ENCODE measurements at places on chromosomes 2 and 18.

- no peak for DNase-seq
Measured at GRCh38 chr18:70452501-70452900, 163.7 kb downstream of the SOCS6 start.

GRCh38 chr2:224838335-224838734 lies 122.2 kb upstream of the CCDC195 start:
- no peak for DNase-seq

- DNase-seq: no peak
Measured at GRCh38 chr2:43109261-43109743, 117.1 kb downstream of the ZFP36L2 start.

- no peak for DNase-seq
Measured at GRCh38 chr2:170091436-170091835, 86.5 kb upstream of the MYO3B start.

DNA sequence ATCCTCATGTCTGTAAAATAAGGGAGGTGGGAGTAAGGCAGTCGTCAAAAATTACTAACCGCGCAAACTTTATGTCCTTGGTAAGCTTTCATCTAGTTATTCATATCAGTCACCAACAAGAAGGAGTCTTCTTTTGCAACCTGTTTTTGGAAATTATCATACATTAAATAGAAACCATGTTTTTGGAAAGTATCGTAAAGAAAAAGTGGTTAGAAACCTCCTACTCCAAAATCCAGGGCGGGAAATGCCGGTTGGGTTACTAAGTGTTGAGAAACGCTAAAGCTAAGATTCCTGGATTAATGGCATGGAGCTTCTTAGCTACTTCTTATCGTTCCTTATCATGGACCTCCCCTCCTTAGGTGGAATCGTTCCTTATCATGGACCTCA lies 778 bp downstream of the BBS5 start:
- no peak for DNase-seq

DNA sequence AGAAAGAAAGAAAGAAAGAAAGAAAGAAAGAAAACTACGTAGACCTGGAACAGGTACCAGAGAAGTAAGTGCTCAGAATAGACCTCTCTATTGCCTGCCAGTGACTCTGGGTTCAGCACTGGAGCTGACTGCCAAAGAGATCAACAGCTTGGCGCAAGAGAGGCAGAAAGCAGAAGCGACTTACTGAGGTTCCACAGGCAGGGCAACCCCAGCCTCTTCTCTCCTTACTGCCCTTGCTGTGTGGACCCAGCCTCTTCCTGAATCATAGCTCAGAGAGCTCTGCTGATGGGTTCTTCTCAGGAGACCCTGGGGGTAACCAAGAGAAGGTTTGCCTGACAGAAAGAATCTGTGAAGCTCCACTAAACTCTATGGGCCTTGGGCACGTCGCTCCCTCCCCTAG lies 7.1 kb downstream of the CAPN13 start:
- no peak for DNase-seq

DNA sequence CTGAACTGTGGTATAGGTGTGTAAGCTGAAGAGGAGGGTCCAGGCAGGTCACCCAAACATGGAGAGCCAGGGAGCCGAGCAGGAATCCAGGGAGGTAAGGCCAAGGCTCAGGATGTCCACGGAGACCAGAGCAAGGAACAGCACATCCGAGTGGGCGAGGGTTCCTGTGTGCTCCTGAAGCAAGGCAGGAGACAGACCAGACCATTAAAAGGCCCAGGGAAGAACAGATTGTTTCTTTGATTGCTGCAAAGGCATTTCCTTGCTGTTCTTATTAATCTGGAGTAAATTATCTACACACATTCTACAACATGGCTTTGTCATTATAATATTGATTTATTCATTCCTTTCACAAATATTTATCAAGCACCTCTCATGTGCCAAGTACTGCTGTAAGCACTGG lies 50.1 kb upstream of the SPTBN1 start:
- DNase-seq: no peak

DNA sequence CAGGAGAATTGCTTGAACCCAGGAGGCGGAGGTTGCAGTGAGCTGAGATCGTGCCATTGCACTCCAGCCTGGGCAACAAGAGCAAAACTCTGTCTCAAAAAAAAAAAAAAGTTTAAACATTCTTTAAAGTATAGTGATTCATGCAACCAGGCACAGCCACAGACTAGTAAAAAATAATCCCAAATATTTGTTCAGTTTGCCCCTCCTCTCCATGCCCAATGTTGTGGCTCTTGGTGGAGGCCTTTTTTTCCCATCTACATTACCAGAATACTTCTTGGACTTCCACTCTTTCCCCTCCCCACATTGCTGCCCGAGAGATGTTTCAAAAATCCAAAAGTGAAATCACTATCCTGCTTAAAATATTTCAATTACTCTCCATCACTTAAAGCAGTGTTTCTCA lies 5.1 kb upstream of the MALT1 start:
- no peak for DNase-seq

DNA sequence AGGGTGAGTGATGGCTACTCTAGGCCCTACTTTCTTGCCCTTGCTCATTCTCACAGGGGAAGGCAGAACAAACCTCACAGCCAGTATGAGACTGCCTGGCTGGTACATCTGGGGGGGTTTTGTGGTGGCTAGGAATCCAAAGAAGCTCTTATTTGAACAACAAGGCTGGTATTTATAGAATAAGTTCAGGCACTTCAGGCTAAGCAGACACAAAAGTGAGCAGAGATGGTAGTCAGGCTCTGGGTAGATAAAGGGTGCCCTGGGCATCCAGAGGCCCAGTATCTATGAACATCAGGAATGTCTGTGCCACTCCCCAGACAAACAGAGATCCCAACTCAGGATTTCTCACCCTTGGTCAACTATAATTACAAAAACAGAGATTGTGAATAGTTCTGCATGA lies 57.2 kb upstream of the RTN4 start:
- no peak for DNase-seq

- no peak for DNase-seq
Measured at GRCh38 chr18:48284743-48285142, 124.4 kb downstream of the ZBTB7C start.

DNA sequence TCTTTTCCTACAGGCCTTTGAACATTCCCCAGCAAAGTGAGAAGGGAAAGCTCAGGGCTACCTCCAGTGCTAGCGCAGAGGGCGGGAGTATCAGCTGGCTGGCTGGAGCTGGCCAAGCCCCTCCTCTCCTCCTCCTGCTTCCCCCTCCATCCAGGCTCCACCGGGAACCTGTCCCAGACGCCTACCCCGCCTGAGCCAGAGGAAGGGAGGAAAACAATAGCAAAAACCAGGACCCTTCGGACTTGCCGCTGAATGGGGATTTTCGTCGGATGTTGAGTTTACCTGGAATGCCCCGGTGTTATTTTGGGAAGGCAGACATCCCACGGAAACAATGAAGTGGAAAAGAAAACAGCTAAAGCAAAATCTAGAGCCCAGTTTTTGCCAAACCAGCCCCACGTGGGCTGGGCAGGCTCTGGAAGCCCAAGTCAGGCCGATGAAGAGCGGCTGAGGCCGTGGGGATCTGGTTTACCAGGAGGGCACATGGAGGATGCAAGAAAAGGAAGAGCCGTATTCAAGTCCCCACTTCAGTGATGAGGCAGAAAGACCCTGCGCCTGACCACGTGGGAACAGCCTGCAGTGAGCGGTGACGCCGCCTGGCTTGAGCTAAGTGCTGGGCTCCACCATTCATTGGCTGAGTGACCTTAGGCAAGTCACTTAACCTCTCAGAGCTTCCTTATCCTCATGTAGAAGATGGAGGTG lies 100.4 kb upstream of the LCLAT1 start:
- DNase-seq: no peak

DNA sequence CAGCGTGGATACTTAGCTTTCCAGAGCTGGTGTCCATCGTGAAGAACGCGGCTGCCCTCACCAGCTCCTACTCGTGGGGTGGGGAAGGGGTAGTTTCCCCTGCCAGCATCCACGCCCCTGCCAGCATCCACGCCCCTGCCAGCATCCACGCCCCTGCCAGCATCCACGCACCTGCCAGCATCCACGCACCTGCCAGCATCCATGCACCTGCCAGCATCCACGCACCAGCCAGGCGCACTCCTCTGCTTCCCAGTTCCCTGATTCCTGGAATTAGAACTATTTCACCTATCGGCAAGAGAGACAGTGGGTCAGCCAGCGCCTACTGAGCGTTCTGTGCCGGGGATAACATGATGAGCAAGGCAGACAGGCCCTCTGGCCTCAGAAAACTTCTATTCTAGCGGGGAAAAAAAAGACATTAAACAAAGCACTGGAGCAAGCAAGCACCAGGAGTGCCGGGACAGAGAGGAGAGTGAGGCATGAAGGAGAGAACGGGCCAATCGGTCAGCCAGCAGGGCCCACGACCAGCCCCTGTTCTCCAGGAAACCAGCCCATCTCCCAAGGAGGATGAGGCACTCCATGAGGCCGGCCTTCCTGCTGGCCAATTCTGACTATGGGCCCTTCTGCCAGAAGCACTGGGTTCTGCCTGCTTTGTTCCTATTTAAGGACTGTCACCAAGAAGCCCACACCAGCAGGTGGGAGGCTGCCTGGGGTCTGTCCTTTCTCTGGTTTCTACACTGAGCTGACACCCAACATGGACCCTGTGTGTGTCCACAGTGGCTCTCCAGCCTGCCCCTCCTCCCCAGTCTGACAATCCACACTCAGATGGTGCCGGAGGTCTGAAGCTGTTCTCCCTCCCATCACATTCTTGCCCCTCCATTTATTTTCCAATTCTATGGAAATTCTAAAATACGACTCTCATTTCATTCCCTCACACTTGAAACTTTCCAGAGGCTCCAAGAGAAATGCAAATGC lies 78.4 kb upstream of the SALL3 start:
- no peak for DNase-seq

DNA sequence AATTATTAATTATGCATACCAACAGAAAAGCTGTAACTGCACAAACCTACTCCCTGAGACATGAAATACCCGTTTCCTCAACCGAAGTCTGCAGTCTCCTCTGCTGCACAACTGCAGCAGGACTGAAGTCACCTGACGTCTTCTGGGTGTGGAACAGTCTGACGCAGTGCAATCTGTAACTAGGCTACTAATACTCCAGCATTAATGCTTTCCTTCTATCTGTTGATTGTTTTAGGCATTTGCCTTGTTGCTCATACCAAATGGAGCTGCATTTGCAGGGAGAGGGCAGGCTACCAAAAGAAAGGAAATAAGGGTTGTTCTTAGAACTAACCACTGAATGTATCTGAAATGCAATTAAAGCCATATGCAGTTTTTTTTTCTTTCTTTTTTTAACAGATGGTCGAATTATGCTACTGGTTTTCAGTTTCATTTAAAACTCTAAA lies 40.1 kb downstream of the RTN4 start:
- DNase-seq: peak; percentile 7

DNA sequence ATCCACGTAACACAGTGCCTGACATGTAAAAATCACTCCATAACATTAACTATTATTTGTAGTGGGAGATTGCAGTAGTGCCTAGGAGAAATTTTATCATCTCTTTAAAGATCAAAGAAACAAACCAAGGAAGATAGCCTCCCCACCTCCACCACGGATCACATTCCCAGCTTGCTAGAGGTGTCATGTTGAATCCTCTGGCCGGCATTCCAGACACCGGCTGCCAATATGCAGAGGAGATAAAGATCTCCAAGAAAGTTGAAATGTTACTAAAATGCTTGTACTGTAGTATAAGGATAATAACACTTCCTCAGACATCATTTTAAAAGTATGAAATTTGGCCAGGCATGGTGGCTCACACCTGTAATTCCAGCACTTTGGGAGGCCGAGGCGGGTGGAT lies 6.1 kb upstream of the ATG16L1 start:
- no peak for DNase-seq

- no peak for DNase-seq
Measured at GRCh38 chr2:109064660-109065390, 64.2 kb upstream of the SH3RF3 start.

DNA sequence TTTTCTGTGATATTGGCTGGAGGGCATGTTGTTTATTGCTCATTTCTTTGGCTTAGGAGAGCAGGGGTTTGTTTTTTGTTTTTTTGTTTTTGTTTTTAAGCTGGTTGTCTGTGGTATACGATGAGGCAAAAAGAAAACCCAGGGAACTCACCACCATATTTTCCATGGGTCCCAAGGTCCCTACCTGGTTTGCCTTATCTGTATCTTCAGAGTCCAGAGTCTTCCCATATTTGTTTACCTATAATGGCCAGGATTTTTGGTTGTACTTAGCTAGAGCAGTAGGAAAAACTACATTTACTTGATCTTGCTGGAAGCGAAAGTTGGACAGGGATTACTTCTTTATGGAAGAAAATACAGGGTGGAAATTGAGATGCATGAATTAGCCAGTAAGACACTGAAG lies 9.5 kb downstream of the LCLAT1 start:
- DNase-seq: no peak

DNA sequence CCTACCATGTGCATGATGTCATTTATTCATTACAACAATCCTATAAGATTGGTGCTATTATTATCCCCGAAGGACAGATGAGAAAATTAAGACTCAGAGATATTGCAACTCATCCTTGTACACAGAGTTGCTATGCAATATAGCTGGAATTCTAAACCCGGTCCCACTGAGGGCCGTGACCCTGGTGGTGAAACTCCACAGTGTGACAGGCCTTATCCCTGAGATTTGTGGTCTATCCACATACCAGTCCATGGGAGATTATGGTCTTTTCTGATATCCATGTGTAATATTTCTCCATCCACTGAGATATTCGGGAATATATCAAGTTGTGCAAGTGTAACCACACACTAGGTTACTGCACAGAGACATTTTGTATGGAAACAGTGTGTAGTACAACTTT lies 305.2 kb downstream of the TXNL1 start:
- no peak for DNase-seq

DNA sequence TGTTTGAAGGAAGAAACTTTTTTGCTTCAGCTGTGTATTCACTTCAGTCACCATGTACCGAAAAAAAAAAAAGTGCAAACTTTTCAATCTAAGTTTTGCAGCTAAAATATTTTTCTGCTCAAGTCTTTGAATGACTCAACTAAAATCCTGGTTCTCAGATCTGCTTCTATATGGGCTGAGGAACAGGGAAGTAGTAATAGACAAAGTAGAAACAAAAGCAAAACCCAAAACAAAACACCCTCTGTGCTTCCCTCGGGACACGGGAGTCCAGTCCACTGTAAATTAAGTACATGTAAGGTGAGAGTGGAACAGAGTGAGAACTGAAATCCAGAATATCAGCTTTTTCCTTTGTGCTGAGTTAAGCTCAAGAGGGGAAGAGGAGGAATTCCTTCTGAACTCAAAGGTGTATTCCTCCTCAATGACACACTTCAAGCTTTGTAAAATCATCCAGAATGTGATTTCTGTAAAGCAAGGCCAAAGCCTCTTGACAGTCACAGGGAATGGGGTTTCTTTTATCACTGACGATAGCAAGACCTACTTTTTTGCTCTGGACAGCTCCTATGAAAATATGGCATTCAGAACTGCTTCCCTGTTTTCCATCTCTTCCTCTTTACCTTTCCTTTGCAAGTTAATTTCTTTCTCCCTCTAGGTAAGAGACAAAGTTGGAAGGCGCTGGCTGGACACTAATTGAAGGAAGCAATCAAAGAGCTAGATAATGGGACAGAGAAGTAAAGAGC lies 433.5 kb upstream of the MMADHC start:
- DNase-seq: no peak

GRCh38 chr2:20140321-20141055 lies 84.4 kb downstream of the SDC1 start:
- DNase-seq: no peak
